ENCODE measurements at places on chromosomes 2 and 18. TPM values are rescaled to one million over a fixed set of nuclear protein-coding genes. Genes with fewer than 3 reads are reported as not detected.
A peak's percentile ranks its signal among the peaks of the same experiment; 100 is the strongest.

DNA sequence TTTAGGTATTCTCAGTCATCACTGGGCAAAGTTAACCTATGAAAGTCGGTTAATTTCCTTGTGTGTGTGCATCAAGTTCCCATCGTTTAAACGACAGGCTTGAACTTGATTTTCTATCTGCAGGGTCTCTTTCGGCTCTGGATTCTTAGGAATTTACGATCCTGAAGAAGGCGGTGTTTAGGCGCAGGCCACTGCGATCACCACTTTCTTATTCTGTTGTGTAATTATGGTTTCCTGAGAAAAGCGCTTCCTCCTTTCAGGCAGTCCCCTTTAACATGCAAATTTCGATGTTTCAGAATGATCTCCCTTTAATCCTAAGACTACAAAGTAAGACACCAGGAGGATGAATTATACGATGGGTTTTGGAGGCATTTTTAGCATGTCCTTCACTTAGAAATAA lies 27.9 kb upstream of the MBP start:
- DNase-seq, result no peak

GRCh38 chr2:43241558-43241957 lies 15.2 kb upstream of the ZFP36L2 start:
- DNase-seq, result no peak

DNA sequence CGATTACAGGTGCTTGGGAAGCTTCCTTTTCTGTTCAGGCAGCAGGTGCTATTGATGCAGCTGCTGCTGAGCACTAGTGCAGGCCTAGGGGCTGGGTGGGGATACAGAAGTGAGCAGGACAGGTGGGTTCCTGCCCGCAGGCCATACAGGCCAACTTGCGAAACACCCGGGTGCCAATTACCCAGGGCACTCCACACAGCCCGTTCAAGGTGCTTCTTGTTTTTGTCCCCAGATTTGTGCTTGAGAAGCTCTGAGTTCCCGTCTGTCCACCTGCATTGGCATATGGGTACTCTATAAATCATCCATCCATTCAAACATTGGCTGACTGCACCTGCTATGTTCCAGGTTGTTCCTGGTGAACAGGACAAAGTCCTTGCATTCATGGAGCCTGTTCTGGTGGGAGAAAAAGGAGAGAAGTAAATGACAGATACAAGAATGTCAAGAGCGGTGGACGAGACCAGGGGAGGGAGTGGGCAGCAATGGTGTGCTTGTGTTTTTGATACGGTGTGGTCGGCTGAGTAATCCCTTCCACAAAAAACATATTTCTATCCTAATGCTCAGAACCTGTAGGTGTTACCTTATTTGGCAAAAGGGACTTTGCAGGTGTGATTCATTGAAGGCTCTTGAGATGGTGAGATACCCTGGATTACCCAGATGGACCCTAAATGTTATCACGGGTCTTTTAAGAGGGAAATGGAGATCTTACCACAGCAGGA lies 31.4 kb downstream of the SH3BP4 start:
- DNase-seq, result no peak

- DNase-seq, result no peak
These were observed 5.2 kb upstream of the SIGLEC15 start for GRCh38 chr18:45820106-45820745.

- DNase-seq, result no peak
These were observed 339.5 kb upstream of the GCFC2 start for GRCh38 chr2:76050196-76050595.

TMEM178A gene
- total RNA-seq, result 3.9 TPM

ANKRD29 gene
- 10.6 TPM for total RNA-seq

DNA sequence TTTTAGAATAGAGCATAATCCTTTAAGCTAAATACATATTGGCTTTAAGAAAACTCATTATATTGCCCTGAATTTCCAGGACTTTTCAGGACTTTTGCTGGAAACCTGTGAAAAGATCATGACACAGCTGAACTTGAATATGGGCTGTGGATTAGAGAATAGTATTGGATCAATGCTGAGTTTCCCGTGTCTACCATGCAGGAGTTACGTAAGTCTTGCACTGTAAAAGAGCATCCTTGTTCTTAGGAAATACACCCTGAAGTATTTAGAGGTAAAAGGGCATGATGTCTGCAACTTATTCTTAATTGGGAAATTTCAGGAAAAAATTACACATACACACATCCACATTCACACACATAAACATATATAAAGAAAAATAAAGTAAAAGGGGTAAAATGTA lies 82.1 kb downstream of the ZFP36L2 start:
- DNase-seq, result no peak

- peak; percentile 57 for DNase-seq
These were observed 96.6 kb downstream of the MBD2 start for GRCh38 chr18:54127759-54128378.

LAMA1 gene
- total RNA-seq, result 1.6 TPM

AMER3 gene
- total RNA-seq, result not detected

REG3A gene
- total RNA-seq, result not detected

GRCh38 chr18:30920351-30920750 lies 122.2 kb downstream of the DSC3 start:
- DNase-seq, result no peak

DNA sequence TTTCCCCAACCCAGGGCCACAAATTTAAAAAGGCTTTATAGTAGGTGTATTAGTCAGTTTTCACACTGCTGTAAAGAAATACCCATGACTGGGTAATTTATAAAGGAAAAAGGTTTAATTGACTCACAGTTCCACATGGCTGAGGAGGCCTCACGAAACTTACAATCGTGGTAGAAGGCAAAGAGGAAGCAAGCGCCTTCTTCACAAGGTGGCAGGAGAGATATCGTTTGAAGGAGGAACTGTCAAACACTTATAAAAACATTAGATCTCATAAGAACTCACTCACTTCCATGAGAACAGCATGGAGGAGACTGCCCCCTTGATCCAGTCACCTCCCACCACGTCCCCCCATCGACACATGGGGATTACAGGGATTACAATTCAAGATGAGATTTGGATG lies 70.4 kb downstream of the FECH start:
- no peak for DNase-seq

PER2 gene
- 1.4 TPM for total RNA-seq

- peak; percentile 4 for DNase-seq
These were observed 188.7 kb downstream of the MBD5 start for GRCh38 chr2:148209603-148210002.

GRCh38 chr2:26324903-26325302 lies 21.0 kb upstream of the SELENOI start:
- no peak for DNase-seq

DNA sequence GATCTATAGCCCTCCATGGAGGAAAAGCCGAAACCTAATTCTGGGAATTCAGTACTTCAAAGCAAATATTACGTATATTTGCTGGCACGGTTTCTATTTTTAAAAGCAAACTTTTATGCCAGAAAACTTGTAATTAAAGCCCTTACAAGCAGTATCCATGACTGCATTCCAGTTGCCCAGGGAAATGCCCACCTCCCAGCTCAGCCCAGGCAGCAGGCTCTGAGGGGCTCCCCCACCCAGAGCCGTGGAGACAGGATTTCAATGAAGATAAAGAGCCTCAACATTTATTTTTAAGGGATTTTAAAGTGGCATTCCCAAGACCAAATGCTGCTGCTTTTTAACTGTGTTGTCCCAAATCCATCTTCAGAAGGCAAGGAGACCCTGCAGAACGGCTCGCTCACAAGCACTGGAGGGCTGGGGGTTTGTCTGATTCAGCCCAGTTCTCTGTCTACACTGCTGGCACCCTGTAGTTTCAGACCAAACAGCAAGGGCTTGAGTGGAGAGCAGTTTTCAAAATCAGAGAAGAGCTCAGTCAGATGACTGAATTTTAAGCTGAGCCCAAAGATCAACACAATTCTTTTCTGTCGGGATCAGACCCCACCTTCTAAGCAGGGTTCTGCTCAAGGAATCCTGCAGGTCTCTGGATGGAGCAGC lies 105.1 kb downstream of the KCNF1 start:
- no peak for DNase-seq

CIDEA gene
- not detected for total RNA-seq

GRCh38 chr2:224060783-224061482 lies 21.8 kb upstream of the SERPINE2 start:
- DNase-seq, result no peak

DNA sequence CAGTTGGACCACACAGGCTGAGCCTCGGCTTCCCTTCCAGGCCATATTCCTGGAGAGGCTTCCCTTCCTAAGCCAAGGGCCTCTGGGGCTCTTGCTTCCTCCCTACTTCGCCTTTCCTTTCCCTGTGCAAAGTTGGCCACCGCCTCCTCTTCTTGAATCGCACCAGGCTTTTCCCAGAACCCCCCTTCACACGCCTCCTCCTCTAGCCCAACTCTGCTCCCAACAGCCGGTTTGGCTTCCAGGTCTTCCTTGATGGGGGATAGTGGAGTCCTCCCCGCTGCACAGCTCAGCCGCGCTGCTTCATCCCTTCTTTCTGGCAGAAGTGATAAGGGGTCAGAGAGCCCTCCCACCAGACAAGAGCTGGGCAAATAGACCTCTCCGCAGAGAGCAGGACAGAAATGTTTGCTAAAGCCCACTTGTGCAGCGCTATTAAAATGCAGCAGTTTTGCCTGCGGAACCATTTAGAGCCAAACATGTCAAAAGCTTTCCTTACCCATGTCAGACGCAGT lies 56.4 kb downstream of the SNORC start:
- DNase-seq, result no peak

RNF149 gene
- 4.6 TPM for total RNA-seq

ABCB11 gene
- total RNA-seq, result 0.02 TPM

GRCh38 chr2:12710301-12710700 lies 6.4 kb upstream of the TRIB2 start:
- no peak for DNase-seq

GRCh38 chr2:38155-38554 lies 8.2 kb downstream of the FAM110C start:
- DNase-seq, result peak; percentile 69

DNA sequence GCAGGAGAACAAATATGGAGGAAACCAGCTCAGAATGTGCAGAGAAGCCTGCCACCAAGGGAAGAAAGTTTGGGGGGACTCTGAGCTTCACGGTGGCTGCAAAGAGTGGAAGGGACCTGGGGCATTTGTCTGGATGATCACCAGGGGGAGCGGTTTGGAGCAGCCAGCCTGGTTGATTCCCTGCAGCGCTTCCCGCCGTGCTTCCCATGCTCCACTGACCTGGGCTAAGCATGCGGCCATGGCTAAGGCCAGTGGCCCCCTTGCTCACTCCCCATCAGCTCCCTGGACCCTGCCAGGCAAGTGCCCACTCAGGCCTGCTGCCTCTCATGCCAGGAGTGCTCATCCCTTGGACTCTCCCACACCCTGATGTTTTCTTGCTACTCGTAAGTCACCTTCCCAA lies 27.0 kb downstream of the NTSR2 start:
- DNase-seq, result no peak

DNA sequence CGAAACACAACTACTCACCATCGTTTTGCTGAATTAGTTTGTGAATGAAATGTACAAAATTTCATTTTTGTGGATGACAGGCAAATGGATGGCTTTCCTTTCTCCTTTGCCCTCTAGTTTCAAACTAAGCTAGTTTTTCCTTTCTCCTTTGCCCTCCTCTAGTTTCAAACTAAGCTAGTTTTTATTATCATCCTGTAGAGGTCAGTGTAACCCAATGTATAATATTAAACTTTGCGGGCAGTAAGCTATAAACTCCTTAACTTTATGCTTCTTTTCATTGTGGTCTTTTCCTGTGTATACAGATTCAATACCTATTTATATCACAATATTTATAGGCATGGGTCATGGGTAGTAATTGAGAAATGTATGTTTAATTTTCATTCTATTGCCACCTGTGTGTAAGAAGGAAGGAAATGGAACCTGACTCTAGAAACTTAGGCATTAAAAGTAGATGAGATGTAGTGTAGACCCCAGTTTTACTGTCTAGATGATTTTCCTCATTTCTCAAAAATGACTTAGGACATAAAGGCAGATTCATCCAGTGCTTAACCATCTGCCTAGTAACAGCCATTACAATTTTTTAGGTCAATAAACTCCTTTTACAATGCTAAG lies 58.1 kb downstream of the MAP3K19 start:
- DNase-seq, result peak; percentile 28

GRCh38 chr2:150575861-150576260 lies 88.4 kb upstream of the RND3 start:
- no peak for DNase-seq

GRCh38 chr2:16658076-16658739 lies 7.4 kb downstream of the CYRIA start:
- no peak for DNase-seq

SERPINB2 gene
- 24.2 TPM for total RNA-seq

GRCh38 chr2:118965737-118966136 lies 23.7 kb downstream of the MARCO start:
- DNase-seq, result no peak

BOK gene
- 11.7 TPM for total RNA-seq

DNA sequence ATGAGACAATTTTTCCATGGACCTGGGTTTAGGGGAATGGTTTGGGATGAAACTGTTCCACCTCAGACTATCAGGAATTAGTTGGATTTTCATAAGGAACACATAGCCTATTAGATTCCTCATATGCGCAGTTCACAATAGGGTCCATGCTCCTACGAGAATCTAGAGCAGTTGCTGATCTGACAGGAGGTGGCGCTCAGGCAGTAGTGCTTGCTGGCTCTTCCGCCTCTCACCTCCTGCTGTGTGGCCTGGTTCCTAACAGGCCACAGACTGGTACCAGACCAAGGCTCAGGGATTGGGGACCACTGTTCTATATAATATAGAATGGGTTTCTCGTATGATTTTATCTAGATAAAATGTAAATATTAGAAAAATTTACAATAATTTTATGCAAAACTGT lies 338.7 kb downstream of the CPS1 start:
- DNase-seq, result no peak

DNA sequence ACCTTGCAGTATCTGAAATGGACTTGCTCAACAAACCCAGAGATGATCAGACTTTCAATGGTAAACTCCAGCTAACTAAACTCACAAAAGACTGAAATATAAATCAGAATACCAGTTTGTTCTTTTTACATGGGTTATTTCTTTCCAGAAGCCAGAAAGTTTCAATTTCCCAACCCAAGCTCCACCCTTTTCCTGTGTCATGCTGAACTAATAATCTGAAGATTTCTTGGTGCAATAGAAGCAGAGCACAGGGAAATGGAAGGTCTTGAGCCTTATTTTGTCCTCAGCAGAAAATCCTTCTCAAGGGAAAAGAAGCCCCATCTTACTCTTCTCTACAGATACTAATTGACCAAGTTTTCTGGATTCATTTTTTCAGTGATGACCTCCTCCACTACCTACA lies 93.3 kb upstream of the PAPOLG start:
- DNase-seq, result no peak
